GM23338 (cell line): ENCODE measurements at places on chromosomes 6 and 20. TPM values are rescaled to one million over a fixed set of nuclear protein-coding genes. Genes with fewer than 3 reads are reported as not detected.
A peak's percentile ranks its signal among the peaks of the same experiment; 100 is the strongest.

PTK6 gene
- total RNA-seq: 0.28 TPM in 1 of 2 replicates, not detected in the other

EPHA7 gene
- 7.3 TPM in 2 replicates for total RNA-seq

RIOK1 gene
- 15.5 and 15.7 TPM in 2 replicates for total RNA-seq

ZNF165 gene
- 5.5 and 7.6 TPM in 2 replicates for total RNA-seq

KAT14 gene
- total RNA-seq: 24.6 and 25.0 TPM in 2 replicates

DNA sequence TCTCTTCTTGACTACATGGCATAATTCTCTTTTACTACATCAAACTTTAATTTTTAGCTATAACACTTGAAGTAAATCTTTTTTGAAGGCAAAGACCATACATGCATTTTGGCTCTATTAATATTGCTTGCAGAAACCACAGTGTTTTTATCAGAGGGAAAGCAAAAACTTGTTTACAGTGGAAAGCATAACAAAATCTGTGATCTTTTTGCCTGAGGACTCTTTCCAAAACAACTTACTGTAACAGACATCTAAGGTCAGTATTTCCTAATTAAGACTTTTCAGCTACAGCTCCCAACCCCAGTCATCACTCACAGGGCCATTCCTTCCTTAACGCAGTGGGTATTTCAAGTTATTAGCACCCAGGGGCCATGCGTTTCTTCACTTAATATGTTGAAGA, 274.7 kb downstream of the CDKAL1 start:
- H3K4me3 ChIP-seq: no peak overlapping the region
- peaks cover 21% of the 10 kb centered on the region; the same call in 1 of the 2 replicates for H3K4me1 ChIP-seq
- H3K27ac ChIP-seq: 0 out of 2 replicates have a peak overlapping the region, but pooled peaks have one; percentile 5

DNA sequence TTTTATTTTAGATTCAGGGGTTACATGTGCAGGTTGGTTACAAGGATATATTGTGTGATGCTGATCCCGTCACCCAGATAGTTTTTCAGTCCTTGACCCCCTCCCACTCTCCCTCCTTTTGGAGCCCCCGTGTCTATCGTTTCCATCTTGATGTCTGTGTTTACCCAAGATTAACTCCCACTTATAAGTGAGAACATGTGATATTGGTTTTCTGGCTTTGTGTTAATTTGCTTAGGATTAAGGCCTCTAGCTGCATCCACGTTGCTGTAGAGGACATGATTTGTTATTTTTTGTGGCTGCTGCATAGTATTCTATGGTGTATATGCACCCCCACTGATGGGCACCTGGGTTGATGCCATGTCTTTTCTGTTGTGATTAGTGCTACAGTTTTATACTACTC, 178.6 kb downstream of the PLCB1 start:
- no peak overlapping the region for H3K4me3 ChIP-seq
- H3K27ac ChIP-seq: no peak overlapping the region
- H3K27me3 ChIP-seq: no peaks in the 10 kb centered on the region
- H3K36me3 ChIP-seq: no peaks in the 10 kb centered on the region
- H3K4me1 ChIP-seq: peaks cover 14% of the 10 kb centered on the region

DNA sequence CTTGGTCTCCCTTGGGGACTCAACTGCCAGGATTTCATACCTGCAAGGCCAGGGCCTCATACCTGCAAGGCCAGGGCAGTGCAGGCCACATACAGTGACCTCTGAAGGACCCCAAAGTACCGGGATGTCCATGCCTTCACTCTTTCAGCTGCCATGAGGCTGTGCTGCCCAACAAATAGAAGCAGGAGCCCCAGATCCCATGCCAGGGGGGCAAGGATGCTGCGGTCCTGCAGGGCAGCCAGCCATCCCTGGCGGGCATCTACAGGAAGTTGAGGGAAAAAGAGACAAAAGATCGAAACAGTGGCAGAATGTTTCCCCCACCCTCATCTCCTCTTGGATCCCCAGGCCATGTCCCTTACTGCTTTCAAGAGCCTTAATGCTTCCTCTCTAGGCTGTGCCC, 799 bp downstream of the NRM start:
- peak overlapping the region; percentile 94 for H3K4me3 ChIP-seq
- peak overlapping the region; percentile 90 for H3K27ac ChIP-seq
- H3K27me3 ChIP-seq: 0 out of 2 replicates have a peak, but pooled peaks cover 5% of the 10 kb centered on the region
- DNase-seq: no peak
- H3K4me1 ChIP-seq: peaks cover 30% of the 10 kb centered on the region

- no peak for DNase-seq
- no peaks in the 10 kb centered on the region for H3K36me3 ChIP-seq
- no peak overlapping the region for H3K4me3 ChIP-seq
Measured at GRCh38 chr20:31922181-31922580, 29.7 kb downstream of the PDRG1 start.

DNA sequence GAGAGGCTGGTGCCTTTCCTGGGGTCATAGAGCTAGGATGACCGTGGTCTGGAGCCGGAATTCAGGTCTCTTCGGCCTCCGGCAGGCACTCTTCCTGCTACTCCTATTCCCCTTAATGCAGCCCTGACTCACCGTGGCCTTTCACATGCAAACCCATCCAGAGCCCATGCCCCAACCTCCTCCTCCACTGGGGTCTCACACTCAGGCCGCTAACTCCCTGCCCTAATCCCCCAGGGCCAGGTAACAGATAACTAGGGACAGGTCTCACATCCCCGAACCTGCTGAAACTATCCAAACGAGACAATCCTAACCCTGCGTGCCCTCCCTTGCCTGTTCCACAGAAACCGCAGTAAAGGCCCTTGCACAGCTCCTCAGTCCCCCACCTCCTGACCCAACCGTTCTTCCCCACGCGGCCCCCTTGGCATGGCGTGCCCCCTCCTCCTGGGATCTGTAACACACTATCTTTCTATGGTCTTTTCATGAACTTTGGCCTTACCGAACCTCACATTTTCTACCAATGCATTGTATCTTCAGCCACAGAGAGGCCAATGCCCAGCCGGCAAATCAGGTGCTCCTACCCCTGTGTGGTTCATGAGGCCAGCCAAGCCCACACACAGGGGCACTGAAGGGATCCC, 245.4 kb upstream of the EXOC2 start:
- H3K36me3 ChIP-seq: no peaks in the 10 kb centered on the region
- H3K27me3 ChIP-seq: no peaks in the 10 kb centered on the region
- no peak overlapping the region for H3K27ac ChIP-seq
- peak; percentile 41 for DNase-seq
- H3K4me1 ChIP-seq: peaks cover 8% of the 10 kb centered on the region; the same call in 1 of the 2 replicates

DNA sequence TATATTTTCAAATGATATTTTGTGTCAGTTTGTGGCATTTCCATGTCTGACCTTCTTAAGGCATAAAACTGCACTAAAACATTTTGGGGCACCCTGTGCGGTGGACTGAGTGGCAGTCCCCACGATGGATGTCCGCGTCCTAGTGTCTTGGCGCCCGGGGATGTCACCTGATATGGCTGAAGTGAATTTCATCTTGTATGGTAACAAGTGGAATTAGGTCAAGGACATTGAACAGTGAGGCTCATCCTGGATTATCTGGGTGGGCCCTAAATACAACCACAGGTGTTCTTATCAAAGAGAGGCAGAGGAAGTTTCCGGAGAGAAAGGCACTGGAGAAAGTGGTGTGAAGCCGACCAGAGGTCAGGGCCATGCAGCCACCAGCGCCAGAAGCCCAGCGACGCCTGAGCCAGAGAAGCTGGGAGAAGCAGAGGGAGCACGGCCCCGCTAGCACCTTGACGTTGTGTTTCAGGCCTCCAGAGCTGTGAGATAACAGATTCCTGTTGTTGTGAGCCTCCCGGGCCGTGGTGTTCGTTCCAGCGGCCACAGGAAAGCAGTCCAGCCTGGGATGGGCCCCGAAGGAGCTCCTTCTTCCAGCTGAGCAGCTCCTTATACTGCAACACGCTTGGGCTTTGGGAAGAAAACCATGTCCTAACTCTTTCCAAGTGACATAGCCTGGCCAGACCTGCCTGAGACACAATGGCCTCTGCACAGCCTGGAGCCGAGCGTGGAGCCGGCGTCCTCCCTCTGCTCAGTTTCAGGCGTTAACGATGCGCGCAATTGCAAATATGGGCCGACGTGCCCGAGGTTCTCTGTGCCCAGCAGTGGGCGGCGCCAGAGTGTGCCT, 22.5 kb downstream of the THBS2 start:
- no peak overlapping the region for H3K4me3 ChIP-seq
- DNase-seq: no peak
- no peak overlapping the region for H3K27ac ChIP-seq
- H3K36me3 ChIP-seq: 0 out of 2 replicates have a peak, but pooled peaks cover 5% of the 10 kb centered on the region

- H3K4me1 ChIP-seq: peaks cover 30% of the 10 kb centered on the region
- no peaks in the 10 kb centered on the region for H3K36me3 ChIP-seq
- DNase-seq: no peak
- no peaks in the 10 kb centered on the region for H3K27me3 ChIP-seq
Measured at GRCh38 chr6:31617010-31617409, 2.0 kb downstream of the AIF1 start.

DNA sequence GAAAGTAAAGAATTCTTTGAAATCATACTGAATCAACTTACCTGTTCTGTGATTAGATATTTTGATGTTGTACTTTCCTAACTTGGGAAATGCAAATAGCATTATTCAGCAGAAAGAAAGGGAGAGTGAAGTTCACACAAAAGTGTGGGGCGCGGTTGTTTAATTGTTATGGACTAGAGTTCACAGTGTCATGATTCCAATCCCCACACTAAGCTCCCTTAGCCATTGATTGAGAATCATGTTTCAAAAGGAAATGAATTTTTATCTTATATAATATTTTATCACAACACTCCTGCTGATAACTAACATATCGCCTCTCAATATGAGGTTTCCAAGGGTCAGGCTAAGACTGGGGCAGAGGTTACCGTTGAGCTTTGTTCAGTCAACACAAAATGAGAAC, 3.0 kb upstream of the GSTA5 start:
- H3K4me1 ChIP-seq: no peaks in the 10 kb centered on the region
- H3K27me3 ChIP-seq: no peaks in the 10 kb centered on the region
- no peaks in the 10 kb centered on the region for H3K36me3 ChIP-seq
- H3K4me3 ChIP-seq: no peak overlapping the region
- DNase-seq: no peak

DNA sequence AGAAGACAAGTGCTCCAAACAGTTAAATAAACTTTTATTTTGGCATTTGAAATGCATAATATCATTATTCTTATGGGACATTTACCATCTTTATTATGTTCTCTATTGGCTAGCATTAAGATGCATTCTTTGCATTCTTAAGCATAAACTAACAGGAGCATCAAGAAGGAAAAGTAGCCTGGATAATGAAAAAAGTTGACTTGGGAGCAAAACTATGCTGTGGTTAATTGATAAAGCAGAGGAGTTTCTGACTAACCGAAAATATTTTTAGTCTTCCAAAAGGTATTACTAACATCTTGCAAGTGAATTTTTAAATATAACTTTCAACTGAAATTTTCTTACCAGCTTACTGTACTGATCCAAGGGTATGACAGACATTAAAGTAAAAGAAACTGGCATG, 140.3 kb downstream of the FLRT3 start:
- H3K36me3 ChIP-seq: no peaks in the 10 kb centered on the region
- H3K4me3 ChIP-seq: no peak overlapping the region
- no peak for DNase-seq
- no peak overlapping the region for H3K27ac ChIP-seq
- H3K27me3 ChIP-seq: no peaks in the 10 kb centered on the region
